ENCODE measurements at places on chromosomes 5 and 9.

GRCh38 chr9:99626426-99626825 is 195.3 kb upstream of the NR4A3 start:
- no peak for DNase-seq

DNA sequence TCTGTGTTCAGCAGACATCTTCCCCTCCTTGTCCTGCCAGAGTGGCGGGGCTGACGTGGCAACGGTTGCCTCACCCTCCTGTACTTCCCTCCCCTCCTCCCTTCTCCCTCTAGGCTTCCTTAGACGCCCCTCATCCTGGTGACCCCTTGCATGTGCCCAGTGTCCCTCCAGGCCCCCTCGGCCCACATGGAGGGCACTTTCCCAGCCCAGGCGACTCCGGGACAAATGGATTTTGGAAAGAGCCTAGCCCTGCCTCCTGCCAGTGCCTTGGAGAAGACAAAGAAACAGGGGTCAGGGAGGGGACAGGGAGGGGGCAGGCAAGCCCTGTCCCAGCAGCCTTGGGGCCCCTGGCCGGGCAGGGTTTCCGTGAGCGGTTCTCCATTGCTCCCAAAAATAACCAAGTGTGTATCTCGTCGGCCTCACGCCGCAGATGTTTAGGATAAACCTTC is 38.3 kb upstream of the NEURL1B start:
- no peak for DNase-seq

GRCh38 chr5:150609843-150610584 is 30.4 kb upstream of the SYNPO start:
- no peak for DNase-seq

- no peak for DNase-seq
These were observed 78.1 kb downstream of the ADAMTS2 start for GRCh38 chr5:179267071-179267670.

DNA sequence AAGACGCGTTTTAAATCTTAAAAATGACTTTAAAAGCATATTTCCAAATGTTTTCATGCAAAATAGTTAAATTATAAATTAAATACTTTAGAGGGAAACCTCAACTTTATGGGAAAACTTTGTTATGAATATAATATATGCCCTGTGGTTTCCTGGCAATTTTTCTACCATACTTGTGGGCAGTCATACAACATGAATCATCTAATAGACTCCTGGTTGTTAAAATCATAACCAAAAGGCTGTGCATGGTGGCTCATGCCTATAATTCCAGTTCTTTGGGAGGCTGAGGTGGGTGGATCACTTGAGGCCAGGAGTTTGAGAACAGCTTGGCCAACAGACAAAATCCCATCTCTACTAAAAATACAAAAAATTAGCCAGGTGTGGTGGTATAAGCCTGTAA is 18.2 kb downstream of the ATP10B start:
- no peak for DNase-seq

- no peak for DNase-seq
These were observed at the start of gene TRIM7 for GRCh38 chr5:181204826-181205760. TRIM7 (minus strand) TSS chr5:181205196; CDS start chr5:181205110, 86 bp downstream.

- no peak for DNase-seq
These were observed 68.0 kb downstream of the HINT1 start for GRCh38 chr5:131096774-131097710.

DNA sequence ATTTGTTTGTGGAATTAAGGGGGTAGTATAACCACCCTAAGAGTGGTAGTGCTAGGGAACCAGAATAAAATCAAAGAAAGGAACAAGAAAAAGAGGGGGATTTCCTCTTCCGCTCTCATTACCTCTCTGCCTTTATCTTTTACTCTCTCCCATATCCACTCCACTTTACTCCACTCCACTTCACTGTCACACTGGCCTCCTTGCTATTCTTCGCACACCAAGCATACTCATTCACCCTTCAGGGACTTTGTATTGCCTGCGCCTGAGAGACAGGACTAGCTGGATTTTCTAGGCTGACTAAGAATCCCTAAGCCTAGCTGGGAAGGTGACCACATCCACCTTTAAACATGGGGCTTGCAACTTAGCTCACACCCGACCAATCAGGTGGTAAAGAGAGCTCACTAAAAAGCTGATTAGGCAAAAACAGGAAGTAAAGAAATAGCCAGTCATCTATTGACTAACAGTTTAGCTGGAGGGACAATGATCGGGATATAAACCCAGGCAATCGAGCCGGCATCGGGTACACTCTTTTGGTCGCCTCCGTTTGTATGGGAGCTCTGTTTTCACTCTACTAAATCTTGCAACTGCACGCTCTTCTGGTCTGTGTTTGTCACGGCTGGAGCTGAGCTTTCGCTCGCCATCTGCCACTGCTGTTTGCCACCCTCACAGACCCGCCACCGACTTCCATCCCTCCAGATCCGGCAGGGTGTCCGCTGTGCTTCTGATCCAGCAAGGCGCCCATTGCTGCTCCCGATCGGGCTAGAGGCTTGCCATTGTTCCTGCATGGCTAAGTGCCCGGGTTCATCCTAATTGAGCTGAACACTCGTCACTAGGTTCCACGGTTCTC is 121.8 kb downstream of the FAM170A start:
- DNase-seq, result no peak

GRCh38 chr9:98892690-98893089 is 51.0 kb upstream of the COL15A1 start:
- no peak for DNase-seq

- DNase-seq, result no peak
These were observed 54.2 kb downstream of the MAPKAP1 start for GRCh38 chr9:125652759-125653158.

DNA sequence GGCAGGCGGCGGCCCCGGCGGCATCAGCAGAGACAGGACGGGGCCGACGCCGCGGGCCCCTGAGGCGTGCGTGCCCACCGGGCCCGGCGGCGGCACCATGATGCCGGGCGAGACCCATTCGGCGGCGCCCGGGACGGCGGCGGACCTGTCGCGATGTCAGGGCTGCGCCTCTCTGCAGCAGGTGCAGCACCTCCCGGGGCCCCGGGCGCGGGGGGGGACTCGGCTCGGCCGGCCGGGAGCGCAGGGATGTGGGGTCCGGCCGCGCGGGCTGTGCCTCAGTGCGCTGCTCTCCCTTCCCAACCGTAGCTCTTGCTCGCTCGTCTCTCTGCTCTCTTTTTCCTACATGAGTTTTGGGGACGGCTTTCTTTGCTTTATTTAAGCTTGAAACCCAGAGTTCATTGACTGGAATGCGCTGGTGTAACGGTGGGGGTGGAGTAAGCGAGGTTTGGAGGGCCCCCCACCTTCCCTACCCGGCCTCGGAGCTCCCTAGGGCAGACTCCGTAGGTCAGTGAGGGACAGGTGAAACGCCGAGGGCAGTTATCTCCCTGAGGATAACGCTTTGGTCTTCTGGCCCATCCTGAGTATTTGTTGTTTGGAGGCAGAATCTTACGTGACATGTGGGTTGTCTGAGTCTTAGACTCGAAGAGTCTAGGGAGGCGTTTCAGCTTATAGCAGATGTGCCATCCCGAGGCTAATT is 490 bp downstream of the ICE1 start:
- no peak for DNase-seq

DNA sequence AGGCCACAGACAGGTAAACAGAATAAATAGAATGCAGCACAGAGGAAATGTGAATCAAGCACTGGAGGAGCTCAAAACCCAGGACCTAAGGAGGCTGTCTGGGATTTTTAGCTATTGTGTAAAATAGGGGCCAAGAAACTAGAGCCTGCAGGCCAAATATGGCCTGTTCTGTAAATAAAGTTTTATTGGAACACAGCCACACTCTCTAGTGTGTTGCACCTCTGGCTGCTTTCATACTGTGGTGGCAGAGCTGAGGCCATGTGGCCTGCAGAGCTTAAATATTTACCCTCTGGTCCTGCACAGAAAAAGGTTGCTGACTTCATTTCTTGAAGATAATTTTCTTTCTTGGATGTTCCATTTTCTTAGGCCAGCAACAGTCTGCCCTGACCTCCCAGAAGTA is 136.4 kb downstream of the WDR41 start:
- no peak for DNase-seq

- no peak for DNase-seq
These were observed 284.3 kb upstream of the IRX4 start for GRCh38 chr5:2166979-2167377.

DNA sequence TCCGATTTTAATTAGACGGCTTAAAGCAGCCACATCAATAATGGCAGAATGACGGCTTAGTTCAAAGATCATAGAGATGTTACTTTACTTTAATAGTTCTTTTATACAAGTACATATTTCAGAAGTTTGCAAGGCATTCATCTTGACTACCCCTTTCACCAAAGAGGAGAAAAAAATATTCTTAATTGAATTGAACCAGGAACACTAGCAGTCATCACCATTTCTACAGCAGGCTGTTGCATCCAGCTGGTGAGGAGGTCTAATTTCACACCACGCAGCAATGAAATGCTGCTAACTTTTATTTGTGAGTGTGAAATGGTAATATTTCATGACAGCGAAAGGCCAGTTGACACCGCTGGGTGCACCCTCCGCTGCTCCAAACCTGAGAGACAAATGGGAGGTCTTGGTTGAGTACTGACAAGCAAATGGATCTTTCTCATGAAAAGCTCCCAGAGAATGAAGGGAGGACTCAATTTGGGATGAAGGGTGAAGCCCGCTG is 322.2 kb downstream of the GLIS3 start:
- DNase-seq, result no peak

DNA sequence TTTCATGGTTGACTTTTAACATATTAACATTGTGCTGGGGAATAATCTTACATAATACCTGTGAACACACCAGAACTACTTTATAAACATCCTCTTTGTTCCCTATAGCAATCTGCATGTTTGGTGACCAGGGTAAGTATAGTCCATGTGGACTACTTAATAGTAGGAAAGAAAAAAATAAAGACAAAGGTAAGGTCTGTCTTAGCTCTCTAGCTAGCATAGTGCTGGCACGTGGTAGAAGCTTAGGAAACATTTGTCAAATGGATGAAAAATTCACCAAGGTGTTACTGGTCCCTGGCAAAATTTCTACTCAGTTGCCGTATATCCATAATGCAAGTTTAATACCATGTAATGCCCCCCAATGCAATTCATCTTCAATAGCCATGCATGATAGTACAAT is 78.6 kb upstream of the ABCA1 start:
- no peak for DNase-seq

DNA sequence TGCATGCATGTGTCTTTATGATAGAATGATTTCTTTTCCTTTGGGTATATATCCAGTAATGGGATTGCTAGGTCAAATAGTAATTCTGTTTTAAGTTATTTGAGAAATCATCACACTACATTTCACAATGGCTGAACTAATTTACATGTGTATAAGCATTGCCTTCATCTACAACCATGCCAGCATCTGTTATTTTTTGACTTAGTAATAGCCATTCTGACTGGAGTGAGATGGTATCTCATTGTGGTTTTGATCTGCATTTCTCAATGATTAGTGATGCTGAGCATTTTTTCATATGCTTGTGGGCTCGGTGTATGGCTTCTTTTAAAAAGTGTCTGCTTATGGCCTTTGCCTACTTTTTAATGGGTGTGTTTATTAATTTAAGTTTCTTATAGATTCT is 102.3 kb upstream of the CCDC112 start:
- no peak for DNase-seq

- DNase-seq, result no peak
These were observed 897.5 kb downstream of the TLE1 start for GRCh38 chr9:80791836-80792235.

GRCh38 chr9:113570749-113571711 is 107.5 kb downstream of the RGS3 start:
- no peak for DNase-seq

DNA sequence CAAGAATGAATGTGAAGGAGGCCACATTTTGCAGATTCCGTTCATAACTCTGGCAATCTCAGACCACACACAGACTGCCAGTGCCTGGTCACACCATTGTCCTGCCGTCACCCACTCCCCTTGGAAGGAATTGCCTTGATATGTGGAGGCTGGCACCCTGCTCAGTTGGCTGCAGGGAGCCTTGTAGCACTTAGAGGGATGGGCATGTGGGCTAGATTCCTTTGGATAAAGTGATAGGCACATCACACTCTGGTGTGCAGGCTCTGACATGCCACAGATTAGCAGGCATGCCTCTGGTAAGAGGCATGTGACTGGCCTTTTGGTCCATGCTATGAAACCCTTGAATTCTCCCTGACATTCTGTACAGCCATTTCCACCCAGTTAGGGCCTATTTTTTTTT is 254.6 kb upstream of the PIK3R1 start:
- DNase-seq, result no peak

GRCh38 chr9:99782962-99783718 is 38.5 kb upstream of the NR4A3 start:
- DNase-seq, result no peak

- no peak for DNase-seq
These were observed 149.0 kb upstream of the PCA3 start for GRCh38 chr9:76615177-76615603.

DNA sequence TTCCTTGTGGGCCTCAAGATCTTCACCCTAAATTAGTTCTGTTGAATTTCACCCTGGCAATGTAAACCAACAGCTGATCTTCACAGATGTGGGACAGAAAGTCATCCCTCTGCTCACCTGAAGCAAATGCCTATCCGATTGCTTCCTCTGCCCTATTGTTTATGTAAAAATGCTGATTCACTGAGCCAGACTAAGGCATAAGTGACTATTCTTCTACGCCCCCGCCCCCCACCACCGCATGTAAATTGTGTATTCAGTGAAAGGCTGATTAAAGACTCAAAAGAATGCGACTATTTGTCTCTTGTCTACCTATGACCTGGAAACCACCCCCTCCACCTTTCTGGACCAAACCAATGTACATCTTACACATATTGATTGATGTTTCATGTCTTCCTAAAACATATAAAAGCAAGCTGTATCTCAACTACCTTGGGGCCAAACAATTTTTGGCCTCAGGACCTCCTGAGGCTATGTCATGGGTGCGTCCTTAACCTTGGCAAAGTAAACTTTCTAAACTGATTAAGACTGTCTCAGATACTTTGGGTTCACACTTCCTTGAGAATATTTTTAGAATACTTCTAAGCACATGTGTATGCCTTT is 129.7 kb upstream of the BOD1 start:
- no peak for DNase-seq

DNA sequence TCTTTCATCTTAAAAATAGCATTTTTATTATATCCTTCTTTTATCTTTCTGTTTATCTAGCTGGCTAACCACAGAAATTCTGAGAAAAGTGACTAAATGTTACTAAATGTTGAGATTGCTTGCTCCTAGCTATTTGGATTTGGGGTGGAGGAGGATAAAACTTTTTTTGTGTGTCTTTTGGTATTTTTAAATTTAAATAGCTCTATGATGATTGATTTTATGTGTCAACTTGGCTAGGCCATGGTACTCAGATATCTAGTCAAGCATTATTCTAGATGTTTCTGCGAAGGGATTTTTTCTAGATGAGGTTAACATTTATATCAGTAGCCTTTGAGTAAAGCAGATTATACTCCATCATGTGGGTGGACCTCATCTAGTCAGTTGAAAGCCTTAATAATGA is 75.0 kb downstream of the GCNT1 start:
- DNase-seq, result no peak
